Activated CD4-positive, alpha-beta memory T cell treated with anti-CD3 and anti-CD28 coated beads for 36 hours (primary cell): ENCODE measurements at places on chromosomes 6 and 20. TPM values are rescaled to one million over a fixed set of nuclear protein-coding genes. Genes with fewer than 3 reads are reported as not detected.
A peak's percentile ranks its signal among the peaks of the same experiment; 100 is the strongest.

GRCh38 chr20:15005300-15005986 is 668.0 kb upstream of the FLRT3 start:
- no peak for DNase-seq

GRCh38 chr20:35653430-35653734 is 11.3 kb downstream of the CPNE1 start:
- no peak for DNase-seq

GRCh38 chr20:36574366-36575135 is 1.2 kb downstream of the TGIF2 start:
- peak; percentile 59 for DNase-seq

- DNase-seq, result peak; percentile 48
These were observed 7.9 kb upstream of the MCHR2 start for GRCh38 chr6:100001915-100002388.

DNA sequence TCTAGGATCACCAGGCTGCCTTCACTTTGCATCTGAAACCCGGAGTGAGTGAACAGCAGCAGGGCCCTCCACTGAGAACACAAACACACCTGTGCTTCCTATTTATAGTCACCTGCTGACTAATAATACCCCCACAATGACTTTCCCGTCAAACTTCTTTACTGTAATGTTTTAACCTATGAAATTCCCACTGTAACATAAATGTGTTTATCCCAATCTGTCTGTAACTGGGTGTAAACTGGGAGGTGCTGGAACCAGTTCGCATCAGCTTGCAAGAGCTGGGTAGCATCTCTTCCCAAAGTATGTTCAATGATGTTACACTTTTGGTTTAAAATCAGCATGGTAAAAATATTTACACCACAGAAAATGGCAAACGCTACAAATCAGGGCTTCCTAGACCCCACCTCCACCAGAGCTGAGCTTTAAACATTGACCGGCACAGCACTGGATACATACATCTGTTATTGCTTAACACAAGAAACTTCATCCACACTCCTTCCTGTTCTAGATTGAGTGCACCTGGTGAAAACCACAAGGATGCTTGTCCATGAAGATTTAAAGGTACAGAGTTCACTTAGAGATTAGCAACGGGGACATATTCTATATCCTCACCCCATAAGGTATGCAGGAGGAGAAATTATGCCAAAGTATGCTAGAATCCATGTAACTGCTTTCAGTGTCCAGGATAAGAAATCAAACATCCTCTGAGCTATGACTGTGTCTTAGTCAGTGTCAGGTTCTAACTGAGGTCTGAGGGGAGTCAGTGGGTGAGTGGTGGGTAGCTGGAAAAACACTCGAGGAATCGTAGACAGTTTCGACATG is 79.0 kb downstream of the ALDH8A1 start:
- no peak for DNase-seq

DNA sequence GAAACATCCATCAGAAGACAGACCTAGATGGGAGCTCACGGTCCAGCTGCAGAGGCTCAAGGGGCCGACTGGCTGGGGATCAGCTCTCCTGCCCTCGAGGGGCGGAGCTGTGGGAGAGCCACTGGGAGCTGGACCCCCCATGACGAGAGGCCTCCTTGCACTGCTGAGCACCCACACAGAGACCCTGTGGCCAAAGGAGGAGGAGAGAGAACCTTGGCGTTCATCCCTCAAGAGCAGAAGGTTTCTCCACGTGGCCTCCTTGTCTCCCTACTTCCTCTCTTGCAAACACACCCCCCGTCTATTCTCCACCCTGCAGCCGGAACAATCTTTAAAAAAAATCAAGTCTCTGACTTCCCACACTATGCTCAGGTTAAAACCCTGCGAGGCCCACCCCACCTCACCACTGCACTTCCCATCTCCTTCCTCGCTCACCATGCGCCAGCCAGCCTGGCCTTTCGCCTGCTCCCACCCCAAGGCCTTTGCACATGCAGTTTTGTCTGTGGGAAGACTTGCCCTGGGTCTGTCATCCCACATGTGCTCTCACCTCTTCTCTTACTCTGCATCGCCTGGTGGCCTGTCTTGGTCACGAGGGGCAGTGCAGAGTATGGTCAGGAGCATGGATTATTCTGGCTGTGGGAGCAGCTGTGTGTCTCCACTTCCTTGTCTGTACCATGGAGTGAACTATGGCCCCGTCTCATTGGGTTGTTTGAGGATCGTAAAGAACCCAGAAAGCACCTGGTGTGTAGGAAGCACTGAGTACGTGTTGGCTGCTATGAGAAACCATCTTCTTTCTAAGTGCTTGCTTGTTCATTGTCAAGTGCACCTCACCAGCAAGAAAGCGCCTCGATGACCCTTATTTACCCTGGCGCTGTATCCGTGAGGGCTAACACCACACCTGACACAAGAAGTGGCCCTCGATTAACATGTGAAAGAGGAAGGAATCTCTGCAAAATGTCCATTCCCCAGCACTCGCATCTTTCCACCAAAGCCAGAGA is 32.9 kb downstream of the PMEPA1 start:
- no peak for DNase-seq

GRCh38 chr20:1085492-1086276 is 32.7 kb upstream of the PSMF1 start:
- no peak for DNase-seq

MCM9 gene
- 14.7 TPM for total RNA-seq

ADGB gene
- total RNA-seq, result 0.56 TPM
